ENCODE measurements at places on chromosomes 11 and 22.

DNA sequence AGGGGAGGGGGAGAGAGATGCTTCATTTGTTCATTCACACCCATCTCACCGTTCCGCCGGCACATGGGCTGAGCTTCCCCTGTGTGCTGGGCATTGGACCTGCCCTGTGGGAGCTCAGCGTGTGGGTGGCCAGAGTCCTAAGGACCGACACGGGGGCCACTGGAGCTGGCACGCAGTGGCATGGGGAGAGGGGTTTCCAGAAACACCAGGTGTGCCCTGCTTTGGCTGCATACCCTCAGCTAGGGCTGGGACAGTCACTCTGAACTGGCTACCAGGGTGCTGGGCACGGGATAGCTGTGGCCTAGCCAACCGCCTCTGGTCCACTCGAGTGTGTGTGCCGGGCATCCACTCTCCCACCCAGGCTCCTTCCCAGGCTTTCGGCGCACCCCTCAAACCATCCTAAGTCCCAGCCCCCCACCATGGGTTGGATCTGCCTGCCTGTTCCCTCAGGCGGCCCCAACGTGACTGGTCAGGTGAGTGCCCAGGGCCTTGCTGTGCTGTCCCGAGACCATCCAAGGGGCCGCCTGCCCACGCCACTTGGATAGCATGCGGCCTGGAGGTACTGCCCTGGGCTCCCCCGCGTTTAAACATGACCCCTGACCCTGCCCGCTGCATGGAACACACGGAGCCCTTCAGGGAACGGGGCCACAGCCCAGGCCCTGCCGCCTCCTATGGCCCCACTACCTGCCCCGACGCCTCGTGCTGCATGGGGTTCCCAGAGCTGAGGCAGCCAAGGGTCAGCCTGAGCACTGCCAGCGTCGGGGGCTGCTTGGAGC, 51.6 kb upstream of the LINC01488 start:
- peak; percentile 58 for DNase-seq

DNA sequence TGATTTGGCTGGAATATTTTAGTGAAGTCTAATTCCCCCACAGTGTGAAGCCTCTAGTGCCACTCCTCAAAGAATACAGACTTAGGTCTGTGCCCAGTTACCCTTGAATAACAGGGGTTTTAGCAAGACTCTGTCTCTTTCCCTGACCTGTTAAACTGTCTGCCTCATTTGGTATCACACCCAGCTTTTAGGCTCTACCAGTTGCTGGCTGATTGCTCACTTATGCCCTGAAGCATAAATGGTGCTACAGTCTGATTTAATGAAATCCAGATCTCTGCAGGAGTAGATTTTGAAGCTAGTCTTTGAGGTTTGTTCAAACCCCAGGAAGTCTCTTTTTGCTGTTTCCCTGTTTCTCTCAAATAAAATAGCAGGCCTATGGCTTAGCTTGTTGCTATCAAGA, 45.2 kb upstream of the LIPT2 start:
- no peak for DNase-seq

- peak; percentile 65 for DNase-seq
Observed at GRCh38 chr22:38655519-38656255, 505 bp downstream of the FAM227A start.

- DNase-seq, result peak; percentile 89
Observed at GRCh38 chr11:62832336-62833234, at the start of gene TEX54. TEX54 (minus strand) TSS chr11:62832841.

DNA sequence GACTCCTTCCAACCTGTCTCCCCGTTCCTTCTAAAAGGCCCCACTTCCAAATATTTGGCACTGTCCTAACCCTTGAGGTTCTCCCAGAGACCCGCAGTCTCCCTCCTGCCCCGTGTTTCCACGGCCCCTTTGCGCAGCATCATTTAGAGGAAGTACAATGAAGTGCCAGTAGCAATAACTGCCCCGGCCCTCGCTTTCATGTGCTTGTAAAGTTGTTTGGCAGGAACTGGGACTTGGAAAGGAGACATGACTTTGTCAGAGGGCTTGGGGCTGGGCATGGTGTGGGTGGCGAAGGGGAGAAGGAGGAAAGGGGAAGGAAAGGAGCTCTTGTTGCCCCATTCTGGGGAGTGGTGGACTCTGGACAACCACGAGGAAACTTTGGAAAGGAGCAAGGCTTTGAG, 2.6 kb downstream of the CD44 start:
- no peak for DNase-seq

GRCh38 chr22:49363526-49364230, 464.0 kb downstream of the BRD1 start:
- DNase-seq, result peak; percentile 66

DNA sequence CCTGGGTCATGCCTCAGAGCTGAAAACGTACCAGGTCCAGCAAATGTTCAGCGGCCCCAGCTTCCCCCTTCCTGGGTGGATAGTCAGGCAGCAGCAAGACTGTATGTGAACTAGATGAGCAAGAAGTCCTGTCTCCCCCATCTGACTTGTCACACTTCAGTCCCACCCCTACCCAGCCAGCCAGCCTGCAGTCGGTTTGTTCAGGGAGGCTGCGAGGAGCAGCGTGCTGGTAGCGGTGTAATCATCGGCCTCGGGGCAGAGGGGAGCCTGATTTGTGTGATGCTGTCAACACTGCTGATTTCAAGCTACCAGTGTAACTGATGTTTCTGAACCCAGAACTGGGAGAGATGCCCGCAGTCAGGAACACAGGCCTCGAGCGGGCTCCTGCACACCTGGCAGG, 9.6 kb downstream of the TMEM258 start:
- DNase-seq, result peak; percentile 78

DNA sequence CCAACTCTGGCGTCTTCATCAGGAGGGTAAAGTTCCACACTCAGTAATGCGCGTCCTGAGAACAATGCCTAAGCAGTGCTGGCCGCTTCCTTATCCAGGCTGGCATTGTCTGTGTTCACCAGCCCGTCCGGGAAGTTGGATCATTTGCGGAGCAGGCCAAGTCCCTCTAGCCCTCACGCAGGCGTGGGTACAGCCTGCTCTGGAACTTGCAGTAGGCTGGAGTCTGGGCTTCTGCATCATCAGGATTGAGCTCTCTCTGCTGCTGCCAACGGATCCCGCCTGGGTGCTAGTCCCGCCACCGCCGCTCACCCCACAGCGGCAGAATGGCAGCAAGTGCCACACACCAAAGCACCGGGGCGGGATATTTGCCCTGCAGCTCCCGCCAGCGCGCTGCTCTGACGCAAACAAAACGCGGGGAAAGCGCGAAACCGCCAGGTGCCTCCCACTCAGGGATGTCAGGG, 29.0 kb downstream of the GLYATL1 start:
- DNase-seq, result peak; percentile 51

DNA sequence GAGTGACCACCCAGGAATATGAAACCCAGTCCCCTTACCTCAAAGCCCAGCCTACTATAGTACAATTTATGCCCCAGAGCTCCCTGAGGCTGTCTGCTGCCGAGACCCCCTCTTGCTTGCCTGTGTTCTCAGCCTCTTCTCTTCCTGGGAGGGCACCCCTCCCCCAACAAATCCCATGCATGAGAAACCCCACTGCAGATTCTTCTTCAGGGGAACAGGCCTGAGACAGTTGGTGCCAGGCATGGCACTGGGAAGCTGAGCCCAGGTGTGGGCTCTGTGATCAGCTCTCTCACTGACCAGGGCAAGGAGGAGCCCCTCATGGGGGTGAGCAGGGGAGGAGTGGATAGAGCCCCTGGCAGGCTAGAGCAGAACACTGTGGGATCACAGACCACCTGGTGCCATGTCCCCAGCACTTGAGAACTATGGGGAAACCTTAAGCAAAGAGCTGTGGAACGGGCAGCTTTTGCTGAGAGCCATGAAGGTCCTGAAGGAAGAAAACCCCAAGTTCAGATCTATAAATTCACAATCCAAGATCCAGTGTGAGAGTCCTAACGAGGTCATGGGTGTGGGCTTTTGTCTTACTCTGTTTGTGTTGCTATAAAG, 46.5 kb upstream of the TH start:
- DNase-seq, result peak; percentile 62

DNA sequence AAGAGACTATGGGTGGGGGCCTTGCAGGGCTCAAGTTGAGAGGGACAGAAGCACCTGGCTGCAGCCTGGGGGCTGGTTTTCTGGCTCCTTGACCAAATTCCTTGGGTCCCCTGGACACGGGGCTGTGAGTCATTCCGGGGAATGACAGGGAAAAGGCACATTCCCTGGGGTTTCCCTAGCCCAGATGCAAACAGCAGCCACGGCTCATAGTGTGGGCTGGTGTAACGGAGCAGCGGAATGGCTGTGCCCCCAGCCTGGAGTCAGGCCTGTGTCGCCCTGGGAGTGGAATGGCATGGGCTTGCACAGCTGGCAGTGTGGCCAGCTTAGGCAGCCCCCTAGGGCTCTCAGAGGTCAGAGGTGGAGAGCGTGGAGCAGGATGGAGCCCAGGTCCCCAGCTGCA, 77.6 kb upstream of the KCNQ1OT1 start:
- peak; percentile 87 for DNase-seq

DNA sequence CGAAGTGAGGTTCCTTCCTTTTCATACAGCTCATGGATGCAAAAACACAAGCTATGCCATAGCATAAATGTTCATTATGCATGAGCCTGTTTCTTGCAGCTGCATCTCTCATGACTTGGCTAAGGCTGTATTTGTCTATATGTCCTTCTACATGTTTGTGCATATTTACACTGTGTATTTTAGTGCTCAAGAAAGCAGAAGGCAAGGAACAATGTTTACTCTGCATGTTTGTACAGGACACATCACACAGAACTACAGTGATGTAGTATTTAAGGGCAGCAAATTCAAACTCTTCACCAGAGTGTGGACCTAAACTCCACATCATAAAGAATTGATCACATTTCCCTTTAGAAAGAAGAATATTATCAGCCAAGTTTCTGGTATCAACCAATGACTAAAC, 170.3 kb downstream of the CADM1 start:
- no peak for DNase-seq

- peak; percentile 94 for DNase-seq
Observed at GRCh38 chr22:19431649-19432132, at the start of gene HIRA. HIRA (minus strand) TSS chr22:19431733; CDS start chr22:19431476, 257 bp downstream.

DNA sequence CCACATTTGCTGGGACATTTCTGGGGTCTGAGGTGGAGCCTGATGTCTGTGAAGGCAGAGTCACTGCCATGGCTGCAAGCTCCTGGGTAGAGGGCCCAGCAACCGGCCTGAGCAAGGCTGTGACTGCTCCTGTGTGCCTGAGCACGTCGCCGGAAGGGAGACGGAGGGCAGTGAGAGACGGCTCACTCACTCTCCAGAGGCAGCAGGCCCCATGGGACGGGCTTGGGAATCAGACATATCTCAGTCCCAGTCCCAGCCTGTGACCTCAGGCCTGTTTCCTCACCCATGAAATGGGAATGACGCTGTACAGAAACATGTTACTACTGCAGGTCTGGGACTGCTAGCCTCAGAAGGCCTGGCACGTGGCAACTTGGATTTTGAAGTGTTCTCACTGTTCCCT, 36.4 kb upstream of the RASL10A start:
- DNase-seq, result peak; percentile 18

DNA sequence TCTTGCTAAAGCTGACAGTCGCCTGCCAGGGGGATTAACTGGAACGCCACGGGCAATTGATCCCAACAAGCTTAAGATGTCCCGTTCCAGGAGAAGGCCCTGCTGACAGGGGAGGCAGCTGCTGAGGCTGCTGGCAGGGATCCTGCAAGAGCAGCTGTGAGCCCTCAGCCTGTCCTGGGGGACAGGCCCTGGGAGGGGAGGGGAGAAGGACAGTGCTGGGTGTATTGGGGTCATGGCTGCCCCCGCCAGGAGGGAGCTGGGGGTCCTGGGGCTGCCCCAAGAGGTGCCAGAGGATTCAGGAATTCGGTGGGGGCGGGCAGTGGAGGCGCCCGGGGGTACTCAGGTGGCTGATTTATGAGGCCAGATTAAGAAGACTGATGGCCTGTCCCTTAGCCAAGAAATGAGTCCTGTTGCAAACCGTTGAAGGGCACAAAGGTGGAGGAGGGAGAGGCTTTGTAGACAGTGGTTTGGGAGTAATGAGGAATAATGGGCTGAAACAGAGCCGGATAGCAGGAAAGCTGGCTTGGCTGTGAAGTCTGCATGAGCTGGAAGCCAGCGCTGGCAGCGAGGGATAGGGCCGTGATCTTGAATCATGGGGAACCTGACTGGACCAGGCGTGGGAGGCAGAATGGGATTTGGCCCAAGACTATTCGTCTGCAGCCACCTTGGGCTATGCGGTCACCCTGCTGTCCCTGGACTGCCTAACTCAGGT, 133.5 kb downstream of the CACNA1I start:
- no peak for DNase-seq

GRCh38 chr22:36808721-36809344, 8.0 kb downstream of the PVALB start:
- no peak for DNase-seq

Measured in osteoblast (primary cell).